Uterus (tissue), 4 donors: ENCODE measurements at places on chromosomes 6 and 20. TPM values are rescaled to one million over a fixed set of nuclear protein-coding genes. Genes with fewer than 3 reads are reported as not detected.

GRCh38 chr6:99270826-99271225 is 78.6 kb downstream of the FAXC start:
- no peaks in the 10 kb centered on the region for H3K36me3 ChIP-seq
- H3K27me3 ChIP-seq: no peaks in the 10 kb centered on the region
- H3K4me1 ChIP-seq: no peaks in the 10 kb centered on the region
- no peak overlapping the region for H3K27ac ChIP-seq
- no peak for DNase-seq
- H3K4me3 ChIP-seq: no peak overlapping the region

DNA sequence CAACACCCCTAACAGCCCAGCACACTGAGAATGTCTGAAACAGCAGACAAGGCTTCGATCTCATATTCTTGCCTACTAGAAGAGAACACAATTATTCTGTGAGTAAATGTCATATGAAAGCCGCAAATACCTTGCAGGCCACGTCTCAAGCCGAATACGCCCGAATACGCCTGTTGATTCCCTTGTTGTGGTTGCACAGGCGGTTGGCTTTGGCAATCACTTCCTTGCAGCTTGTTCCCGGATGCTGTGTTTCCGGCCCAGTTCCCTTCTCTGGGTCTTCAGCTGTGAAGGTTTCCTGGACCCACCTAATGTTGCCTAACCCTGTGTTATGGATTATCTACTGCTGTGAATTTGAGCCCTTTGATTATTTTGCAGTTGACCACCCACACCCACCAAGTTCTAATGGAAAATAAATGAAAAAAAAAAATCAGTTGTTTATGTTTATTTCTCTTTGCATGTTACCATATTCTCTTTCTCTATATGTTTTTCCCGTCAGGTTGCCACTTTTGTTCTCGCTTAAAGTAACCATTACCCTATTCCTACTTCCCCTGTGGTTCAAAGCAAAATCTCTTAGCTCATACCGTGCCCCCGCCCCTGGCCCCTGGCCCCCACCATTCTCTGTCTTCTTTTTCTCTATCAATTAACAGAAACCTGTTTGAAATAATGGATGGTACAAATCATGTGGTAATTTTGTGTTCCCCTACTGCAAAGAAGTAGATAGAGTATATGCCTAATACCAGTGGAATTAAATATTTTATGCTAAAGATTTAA is 172.4 kb downstream of the ADGB start:
- H3K4me3 ChIP-seq: no peak overlapping the region
- no peaks in the 10 kb centered on the region for H3K27me3 ChIP-seq
- no peaks in the 10 kb centered on the region for H3K4me1 ChIP-seq
- DNase-seq: no peak

GRCh38 chr6:130716466-130716865 is 110.7 kb upstream of the SMLR1 start:
- DNase-seq: no peak
- H3K4me3 ChIP-seq: no peak overlapping the region
- H3K4me1 ChIP-seq: no peaks in the 10 kb centered on the region
- H3K27me3 ChIP-seq: no peaks in the 10 kb centered on the region
- no peaks in the 10 kb centered on the region for H3K36me3 ChIP-seq

- DNase-seq: no peak
- peak overlapping the region; percentile 69 for H3K4me3 ChIP-seq
- H3K27me3 ChIP-seq: no peaks in the 10 kb centered on the region
- peaks cover 14% of the 10 kb centered on the region for H3K4me1 ChIP-seq
- H3K27ac ChIP-seq: peak overlapping the region; percentile 94
Measured at GRCh38 chr6:52574709-52575501, 2.0 kb downstream of the TRAM2 start.

DNA sequence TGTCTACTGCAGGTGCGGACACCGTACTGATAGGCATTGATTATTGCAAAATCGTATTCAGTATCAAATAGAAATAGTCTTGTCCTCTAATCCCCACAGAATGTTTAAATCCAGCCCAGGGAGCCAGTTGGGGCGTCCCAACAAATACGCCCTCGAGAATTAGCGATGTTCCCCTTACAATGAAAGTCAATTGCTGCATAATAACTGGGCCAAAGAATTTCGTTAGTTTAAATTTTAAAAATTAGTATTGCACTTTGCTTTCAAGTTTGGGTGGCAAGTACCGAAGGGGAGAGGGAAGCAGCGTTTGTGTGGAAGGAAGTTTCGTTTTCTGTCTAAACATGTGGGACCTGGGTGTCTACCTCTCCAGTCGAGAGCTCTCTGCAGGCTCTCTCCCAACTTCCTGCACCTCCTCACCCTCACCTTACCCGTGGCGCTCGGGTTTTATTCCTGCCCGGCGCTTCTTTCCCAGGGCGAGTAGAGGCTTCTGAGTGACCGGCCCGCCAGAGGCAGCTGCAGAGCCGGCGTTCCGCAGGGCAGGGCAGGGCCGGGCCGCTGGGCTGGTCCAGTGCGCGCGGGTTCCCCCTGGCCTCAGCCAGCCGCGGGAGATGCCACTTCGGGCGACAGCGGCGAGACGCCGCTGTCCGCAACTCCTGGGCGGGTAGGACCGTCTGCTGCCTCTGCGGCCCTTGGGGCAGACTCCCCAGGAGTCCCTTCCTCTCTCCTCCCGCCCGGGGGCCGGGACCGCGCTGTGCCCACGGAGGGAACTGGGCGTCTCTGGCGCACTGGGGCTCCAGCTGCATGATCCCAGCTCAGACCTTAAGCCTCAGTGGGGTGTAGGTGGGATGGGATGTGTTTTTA is 862 bp upstream of the TFAP2C start:
- no peak overlapping the region for H3K4me3 ChIP-seq
- no peak for DNase-seq
- no peak overlapping the region for H3K27ac ChIP-seq

DNA sequence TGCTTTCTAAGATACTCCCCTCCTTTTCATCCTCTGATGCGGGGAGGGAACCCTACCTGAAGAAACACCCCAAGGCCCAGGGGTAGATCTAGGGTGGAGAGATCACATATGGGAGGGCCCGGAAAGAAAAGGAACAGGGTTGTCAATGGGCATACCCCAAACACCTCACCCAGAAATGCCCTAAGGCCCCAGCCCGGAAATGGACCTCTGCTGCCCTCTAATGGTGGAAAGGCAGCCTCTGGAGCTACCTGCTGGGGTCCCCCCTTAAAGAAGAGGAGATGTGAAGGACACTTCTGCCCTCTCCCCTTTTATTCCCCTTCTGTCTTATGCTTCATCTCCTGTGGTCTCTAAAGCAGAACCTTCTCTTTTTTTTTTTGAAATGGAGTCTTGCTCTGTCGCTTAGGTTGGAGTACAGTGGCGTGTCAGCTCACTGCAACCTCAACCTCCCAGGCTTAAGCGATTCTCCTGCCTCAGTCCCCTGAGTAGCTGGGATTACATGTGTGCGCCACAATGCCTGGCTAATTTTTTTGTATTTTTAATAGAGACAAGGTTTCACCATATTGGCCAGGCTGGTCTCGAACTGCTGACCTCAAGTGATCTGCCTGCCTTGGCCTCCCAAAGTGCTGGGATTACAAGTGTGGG is 458 bp upstream of the ARMC12 start:
- H3K27ac ChIP-seq: peak overlapping the region; percentile 98
- H3K36me3 ChIP-seq: no peaks in the 10 kb centered on the region
- no peak overlapping the region for H3K4me3 ChIP-seq
- DNase-seq: peak; percentile 84

DNA sequence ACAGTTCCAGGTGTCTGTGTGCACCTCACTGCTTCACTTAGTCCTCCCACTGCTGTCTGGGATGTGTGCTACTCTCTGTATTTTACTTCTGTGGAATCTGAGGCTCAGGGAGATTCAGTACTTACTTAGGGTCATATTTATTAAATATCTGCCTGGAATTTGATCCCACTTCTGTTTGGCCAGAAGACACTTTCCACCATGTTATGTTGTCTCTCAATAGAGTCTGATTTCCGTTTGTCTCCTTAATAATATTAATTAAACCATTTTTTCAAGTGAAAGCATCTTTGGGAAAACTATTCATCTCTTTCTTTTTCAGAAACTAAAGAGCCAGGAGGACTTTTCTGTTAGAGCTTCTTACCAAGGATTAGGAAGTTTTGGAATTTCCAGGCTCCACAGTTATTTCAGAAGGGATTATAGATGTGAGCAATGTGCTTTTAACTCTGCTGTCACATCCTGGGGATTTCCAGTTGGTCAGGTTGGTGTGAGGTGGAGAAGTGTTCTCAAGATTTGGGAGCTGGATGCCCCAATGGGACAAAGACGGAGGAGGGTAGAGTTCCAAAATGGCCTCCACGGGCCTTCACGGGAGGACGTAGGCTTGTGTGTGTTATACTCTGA is 156.8 kb upstream of the RALGAPA2 start:
- H3K36me3 ChIP-seq: no peaks in the 10 kb centered on the region
- H3K4me1 ChIP-seq: no peaks in the 10 kb centered on the region
- DNase-seq: no peak
- H3K4me3 ChIP-seq: no peak overlapping the region
- no peaks in the 10 kb centered on the region for H3K27me3 ChIP-seq

DNA sequence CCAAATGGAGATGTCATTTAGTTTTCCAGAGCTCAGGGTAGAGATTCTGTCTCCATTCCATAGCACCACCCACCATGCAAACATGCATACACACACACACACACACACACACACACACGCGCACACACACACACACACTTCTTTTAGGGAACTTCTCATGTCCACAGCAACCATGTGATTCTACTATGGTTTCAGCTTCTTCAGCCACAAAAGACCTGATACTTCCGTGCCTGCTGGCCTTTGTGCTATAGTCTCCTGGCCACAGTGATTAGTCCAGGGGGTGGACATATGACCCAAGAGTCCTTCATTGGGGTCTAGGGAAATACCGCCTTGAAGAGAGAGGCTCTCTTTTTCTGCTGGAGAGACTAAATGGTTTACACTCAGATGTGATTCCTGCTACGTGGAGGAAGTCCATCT is 53.5 kb downstream of the CARMIL1 start:
- H3K4me1 ChIP-seq: no peaks in the 10 kb centered on the region
- no peak for DNase-seq
- H3K4me3 ChIP-seq: no peak overlapping the region
- no peak overlapping the region for H3K27ac ChIP-seq
- H3K36me3 ChIP-seq: no peaks in the 10 kb centered on the region
- H3K27me3 ChIP-seq: no peaks in the 10 kb centered on the region

DNA sequence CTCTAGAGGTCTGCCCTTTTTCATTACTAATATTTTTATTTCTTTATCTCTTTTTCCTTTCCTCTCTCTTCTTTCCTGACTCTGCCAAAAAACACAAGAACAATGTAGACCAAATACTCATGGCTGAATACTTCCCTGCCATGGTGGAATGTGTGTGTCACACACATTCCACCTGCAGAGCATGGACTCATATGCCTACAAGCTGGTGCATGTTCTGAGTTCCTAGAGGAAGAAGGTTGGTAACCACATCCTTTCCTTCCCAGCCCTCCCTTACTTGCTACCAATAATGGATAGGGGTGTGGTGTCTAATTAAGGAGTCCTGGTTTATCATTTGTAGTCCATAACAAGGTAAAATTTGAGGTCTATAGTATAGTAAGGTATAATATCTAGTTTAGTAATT is 15.2 kb upstream of the CST9L start:
- no peaks in the 10 kb centered on the region for H3K36me3 ChIP-seq
- H3K27me3 ChIP-seq: no peaks in the 10 kb centered on the region
- H3K27ac ChIP-seq: no peak overlapping the region
- no peak overlapping the region for H3K4me3 ChIP-seq
- no peak for DNase-seq

GRCh38 chr6:56291302-56291917 is 44.0 kb upstream of the COL21A1 start:
- no peaks in the 10 kb centered on the region for H3K27me3 ChIP-seq
- DNase-seq: no peak
- no peak overlapping the region for H3K27ac ChIP-seq
- no peak overlapping the region for H3K4me3 ChIP-seq
- H3K4me1 ChIP-seq: no peaks in the 10 kb centered on the region

- no peak overlapping the region for H3K4me3 ChIP-seq
- no peaks in the 10 kb centered on the region for H3K36me3 ChIP-seq
- H3K27me3 ChIP-seq: no peaks in the 10 kb centered on the region
- no peak overlapping the region for H3K27ac ChIP-seq
- no peaks in the 10 kb centered on the region for H3K4me1 ChIP-seq
Measured at GRCh38 chr6:158070513-158070912, 88.8 kb downstream of the SYNJ2 start.

DNA sequence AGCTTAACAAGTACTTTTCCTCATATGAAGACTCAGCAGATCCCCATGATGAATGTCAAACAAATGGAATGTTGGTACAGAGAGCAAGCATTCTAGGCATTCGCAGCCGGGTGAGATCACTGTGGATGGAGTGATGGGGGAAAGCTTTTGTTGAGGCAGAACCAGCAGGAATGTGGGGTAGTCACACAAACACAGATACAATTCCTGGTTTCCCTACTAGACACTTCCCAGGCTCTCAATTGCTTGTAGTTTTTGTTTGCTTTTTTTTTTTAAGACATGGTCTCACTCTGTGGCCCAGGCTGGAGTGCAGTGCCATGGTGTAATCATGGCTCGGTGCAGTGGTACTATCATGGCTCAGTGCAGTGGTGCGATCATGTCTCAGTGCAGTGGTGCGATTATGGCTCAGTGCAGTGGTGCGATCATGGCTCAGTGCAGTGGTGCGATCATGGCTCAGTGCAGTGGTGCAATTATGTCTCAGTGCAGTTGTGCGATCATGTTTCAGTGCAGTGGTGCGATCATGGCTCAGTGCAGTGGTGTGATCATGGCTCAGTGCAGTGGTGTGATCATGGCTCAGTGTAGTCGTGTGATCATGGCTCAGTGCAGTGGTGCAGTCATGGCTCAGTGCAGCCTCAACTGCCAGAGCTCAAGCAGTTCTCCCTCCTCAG is 15.4 kb upstream of the IER3 start:
- H3K27me3 ChIP-seq: no peaks in the 10 kb centered on the region
- H3K36me3 ChIP-seq: no peaks in the 10 kb centered on the region
- no peak overlapping the region for H3K4me3 ChIP-seq
- H3K4me1 ChIP-seq: no peaks in the 10 kb centered on the region
- DNase-seq: no peak
- H3K27ac ChIP-seq: no peak overlapping the region

- H3K27ac ChIP-seq: no peak overlapping the region
- no peaks in the 10 kb centered on the region for H3K27me3 ChIP-seq
- no peak for DNase-seq
Measured at GRCh38 chr6:16671302-16672289, 89.7 kb downstream of the ATXN1 start.

DNA sequence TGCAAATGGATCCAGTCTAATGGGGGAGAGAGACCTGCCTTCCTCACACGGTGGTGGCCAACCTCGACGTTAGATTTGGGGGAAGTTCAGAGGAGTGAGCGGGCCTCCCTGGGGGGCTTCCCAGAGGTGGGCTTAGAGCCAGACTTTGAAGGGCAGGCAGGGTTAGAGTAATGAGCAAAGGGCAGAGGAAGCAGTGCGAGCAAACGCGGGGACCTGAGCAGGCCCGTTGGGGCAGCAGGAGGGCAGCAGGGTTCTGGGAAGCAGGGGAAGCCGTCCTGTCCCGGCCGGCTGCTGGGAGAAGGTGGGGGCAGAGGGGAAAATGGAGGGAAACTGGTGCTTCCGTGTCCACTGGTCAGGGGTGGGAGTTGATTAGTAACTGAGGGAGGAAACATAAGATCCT is 212.7 kb upstream of the QKI start:
- H3K27ac ChIP-seq: no peak overlapping the region
- DNase-seq: no peak
- no peak overlapping the region for H3K4me3 ChIP-seq
- no peaks in the 10 kb centered on the region for H3K36me3 ChIP-seq

TRIM10 gene
- not detected for total RNA-seq

SAMD10 gene
- 1.2 TPM for total RNA-seq

FNDC1 gene
- not detected for total RNA-seq

MACROD2 gene
- 15.5 TPM for total RNA-seq

FNDC11 gene
- 0.69 TPM for total RNA-seq

DDO gene
- 0.97 TPM for total RNA-seq

CLVS2 gene
- under 0.01 TPM for total RNA-seq

BPI gene
- not detected for total RNA-seq

AIF1 gene
- 25.6 TPM for total RNA-seq

ULBP1 gene
- not detected for total RNA-seq

MAP1LC3A gene
- 57.1 TPM for total RNA-seq
